Suppressor macrophage treated with lipopolysaccharide for 1 hour (primary cell): ENCODE measurements at places on chromosomes 1 and 21.

DNA sequence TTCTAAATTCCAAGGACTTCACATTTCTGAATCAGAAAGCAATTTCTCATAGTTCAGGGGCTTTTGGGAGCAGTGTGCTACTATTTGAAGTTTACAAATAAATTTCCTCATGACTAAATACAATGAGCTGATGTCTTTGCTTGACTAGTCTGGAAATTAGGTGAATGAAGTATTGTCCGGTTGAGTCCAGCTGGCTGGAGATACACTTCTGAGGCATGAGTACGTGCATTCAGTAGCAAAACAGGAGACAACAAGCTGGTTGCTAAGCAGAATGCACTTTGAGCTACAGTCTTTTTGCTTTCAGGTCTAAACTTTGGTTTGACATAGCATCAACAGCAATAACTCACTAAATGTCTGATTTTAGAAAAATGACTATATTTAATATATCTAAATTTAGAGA, 27.1 kb downstream of the ZNHIT6 start:
- DNase-seq = peak; percentile 0

DNA sequence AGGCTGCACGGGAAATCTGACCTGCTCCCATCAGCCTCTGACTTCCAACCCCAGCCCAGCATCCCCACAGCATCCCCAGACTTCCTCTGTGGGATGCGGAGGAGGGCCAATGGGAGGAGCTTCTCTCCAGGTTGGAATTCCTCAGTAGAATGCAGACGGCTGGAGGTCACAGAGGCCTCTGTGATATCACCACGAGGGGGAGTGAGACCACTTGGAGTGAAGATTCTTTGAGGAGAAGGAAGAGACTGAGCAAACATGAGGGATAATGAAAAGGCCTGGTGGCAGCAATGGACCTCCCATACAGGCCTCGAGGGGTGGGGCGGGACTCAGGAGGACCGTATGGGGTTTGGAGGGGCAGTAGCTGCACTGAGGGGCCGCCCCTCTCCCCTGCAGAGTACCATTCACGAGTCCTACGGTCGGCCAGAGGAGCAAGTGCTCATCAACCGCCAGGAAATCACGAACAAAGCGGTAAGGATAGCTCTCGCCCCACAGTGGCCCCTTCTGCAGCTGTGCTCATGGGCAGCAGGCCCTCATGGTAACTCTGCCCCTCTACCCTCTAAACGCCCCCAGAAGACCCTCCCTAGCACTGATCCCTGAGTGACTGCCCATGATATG, at the start of gene CATSPER4:
CATSPER4 (plus strand) TSS at position 230 of the 615 bp plus-strand sequence; CDS start at position 256, 26 bp downstream.
- peak; percentile 19 for DNase-seq

GRCh38 chr1:26403656-26404055, 7.0 kb upstream of the LIN28A start:
- DNase-seq = no peak

DNA sequence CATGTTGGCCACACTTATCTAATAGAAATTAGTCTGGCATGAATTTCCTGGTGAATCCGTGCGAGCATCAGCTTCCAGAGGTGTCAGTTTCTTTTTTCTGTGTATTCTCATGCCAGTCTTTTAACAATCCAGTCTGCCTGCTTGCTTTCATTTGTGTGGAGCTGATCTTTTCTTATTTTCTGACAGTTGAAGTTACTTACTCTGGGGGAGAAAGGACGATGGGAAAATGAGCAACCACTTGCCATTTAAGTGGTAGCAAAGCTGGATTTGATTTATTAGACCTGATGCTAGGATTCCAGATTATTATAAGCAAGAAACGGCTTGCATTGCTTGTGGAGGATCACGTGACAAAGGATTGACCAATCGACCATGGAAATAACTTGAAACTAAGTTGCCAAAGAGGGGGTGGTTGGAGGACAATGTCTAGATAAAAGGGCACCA, 24.3 kb upstream of the APP start:
- DNase-seq = no peak
